ENCODE measurements at places on chromosomes 2 and 18.

DNA sequence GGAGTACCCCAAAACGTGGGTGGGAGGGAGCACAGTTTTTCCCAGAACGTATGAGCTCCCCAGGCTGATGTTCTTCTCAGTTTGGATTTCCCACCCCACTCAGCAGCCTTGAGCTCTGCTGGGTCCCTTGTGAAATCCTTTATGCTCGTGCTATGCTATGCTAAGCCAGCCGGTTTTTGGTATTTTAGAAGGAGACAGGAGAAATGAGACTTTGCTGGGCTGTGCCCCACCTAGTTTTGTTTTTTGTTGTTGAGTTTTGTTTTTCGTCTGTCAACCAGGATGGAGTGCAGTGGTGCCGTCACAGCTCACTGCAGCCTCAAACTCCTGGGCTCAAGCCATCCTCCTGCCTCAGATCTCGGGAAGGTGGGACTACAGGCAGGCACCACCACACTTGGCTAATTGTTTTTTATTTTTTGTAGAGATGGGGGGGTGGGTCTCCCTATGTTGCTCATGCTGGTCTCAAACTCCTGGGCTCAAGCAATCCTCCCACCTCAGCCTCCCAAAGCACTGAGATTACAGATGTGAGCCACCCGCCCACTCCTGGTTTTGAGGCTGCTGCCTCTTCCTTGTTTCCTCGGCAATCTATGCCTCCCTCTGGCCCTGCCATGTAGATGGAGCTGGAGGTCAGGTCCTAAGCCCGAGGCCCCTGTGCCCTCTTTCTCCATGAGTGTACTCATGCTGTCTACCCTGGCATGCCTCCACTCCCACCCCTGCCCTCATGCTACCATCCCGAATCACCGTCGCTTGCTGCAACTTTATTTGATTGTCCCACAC, 17.5 kb upstream of the MGAT4A start:
- no peak for DNase-seq

- no peak for DNase-seq
Observed at GRCh38 chr2:64615192-64615763, 38.4 kb downstream of the SERTAD2 start.

DNA sequence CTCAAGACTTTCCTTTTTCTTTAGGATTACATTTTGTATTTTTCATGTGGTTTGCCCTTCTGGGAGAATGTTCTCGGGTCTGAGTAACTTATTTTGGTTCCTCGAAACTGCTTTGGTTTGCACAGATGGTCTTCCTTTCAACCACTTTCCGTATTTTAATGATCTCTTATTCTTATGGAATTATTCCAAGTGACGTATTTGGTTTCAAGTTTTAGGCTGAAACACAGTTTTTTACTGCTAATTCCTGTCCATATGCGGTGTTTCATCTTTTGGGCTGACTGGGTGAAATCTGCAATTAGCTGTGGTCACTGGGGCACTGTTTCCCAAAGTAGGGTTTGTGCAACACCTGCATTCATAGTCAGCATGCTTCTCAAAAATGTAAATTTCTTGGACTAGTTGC, 122.7 kb downstream of the CAPN13 start:
- no peak for DNase-seq

DNA sequence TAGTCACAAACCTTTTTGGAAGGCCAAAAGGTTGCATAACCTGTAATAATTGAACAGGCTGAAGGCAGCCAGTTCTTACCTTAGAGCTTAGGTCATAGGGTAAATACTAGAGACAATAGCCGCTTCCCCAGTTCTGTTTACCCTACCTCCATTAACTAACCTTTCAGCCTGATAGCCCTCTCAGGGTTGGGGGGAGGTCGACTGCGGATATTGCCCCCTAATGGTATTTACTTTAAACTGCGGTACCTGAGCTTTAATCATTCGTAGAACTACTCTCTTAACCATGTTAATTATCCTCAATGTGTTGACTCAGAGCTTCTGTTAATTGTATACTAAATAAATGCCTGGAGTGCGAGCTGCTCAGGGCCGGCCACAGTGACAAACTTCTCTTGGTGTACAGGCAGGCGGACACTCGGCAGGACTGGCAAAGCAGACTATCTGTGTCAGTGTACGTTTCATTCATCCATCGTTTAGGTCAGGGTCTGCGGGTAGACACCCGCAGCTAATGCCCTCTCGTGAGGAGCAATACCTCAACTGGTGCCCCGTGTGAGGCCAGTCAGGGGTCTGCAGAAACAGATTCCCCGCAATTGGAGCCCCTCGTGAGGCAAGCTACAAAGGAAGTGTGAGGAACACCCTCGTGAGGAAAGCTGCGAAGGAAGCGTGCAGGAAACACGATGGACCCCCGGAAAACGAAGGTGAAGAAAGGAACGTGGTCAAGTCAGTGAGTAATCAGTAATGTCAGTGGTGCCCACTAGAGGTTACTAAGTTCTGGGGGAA, 115.3 kb upstream of the SCN7A start:
- DNase-seq = no peak

DNA sequence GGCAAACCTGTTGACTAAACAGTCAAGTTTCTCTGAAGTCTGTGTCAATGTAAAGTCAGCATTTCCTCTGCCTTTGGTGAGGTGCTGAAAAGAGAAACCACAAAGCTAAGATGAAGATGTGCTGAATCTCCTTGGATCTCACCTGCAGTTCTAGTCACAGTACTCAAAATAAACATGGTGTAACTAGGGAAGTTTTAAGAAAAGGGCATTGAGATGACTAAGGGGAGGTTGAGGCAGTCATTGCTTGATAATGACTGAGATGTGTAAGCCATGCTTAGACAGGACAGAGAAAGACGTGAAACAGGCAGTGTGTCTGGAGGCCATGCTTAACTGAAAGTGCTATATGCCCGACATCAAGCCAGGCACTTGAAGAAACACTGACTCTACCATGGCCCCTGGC, 1010.0 kb upstream of the CELF4 start:
- no peak for DNase-seq

- no peak for DNase-seq
Observed at GRCh38 chr2:152537081-152537651, 180.1 kb downstream of the PRPF40A start.
